Prostate gland (tissue), 2 donors: ENCODE measurements at places on chromosomes 3 and 15. TPM values are rescaled to one million over a fixed set of nuclear protein-coding genes. Genes with fewer than 3 reads are reported as not detected.
A peak's percentile ranks its signal among the peaks of the same experiment; 100 is the strongest.

Gene NAA50
- 111 TPM for total RNA-seq

Gene FBXW12
- total RNA-seq = 0.68 TPM

Gene TM4SF4
- total RNA-seq = not detected

Gene ROPN1B
- total RNA-seq = 2.2 TPM

Gene DLL4
- total RNA-seq = 6.2 TPM

GRCh38 chr15:96043591-96044171, 286.8 kb upstream of the NR2F2 start:
- no peak overlapping the region for H3K27ac ChIP-seq
- H3K36me3 ChIP-seq = no peaks in the 10 kb centered on the region
- H3K4me3 ChIP-seq = no peak overlapping the region
- DNase-seq = no peak
- H3K4me1 ChIP-seq = no peaks in the 10 kb centered on the region

- H3K4me3 ChIP-seq = no peak overlapping the region
- no peaks in the 10 kb centered on the region for H3K36me3 ChIP-seq
- no peak overlapping the region for H3K27ac ChIP-seq
- no peaks in the 10 kb centered on the region for H3K27me3 ChIP-seq
- H3K4me1 ChIP-seq = no peaks in the 10 kb centered on the region
Observed at GRCh38 chr3:154132777-154133375, 11.7 kb downstream of the ARHGEF26 start.

DNA sequence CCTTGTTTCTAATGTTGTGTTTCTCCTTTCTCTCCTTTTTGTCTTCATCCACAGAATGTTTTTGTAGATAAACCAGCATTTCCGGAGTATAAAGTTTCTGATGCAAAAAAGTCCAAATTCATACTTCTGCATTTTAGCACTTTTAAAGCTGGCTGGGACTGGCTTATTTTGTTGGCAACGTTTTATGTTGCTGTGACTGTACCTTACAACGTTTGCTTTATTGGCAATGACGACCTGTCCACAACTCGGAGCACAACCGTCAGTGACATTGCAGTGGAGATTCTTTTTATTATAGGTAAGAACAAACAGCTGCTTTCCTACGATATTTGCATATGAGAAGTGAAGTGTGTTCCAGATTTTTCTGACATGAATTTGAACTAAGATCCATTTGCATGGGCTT, 199.4 kb downstream of the KCNH8 start:
- H3K27ac ChIP-seq = no peak overlapping the region
- no peak overlapping the region for H3K4me3 ChIP-seq
- H3K4me1 ChIP-seq = no peaks in the 10 kb centered on the region
- no peaks in the 10 kb centered on the region for H3K27me3 ChIP-seq
- H3K36me3 ChIP-seq = no peaks in the 10 kb centered on the region

DNA sequence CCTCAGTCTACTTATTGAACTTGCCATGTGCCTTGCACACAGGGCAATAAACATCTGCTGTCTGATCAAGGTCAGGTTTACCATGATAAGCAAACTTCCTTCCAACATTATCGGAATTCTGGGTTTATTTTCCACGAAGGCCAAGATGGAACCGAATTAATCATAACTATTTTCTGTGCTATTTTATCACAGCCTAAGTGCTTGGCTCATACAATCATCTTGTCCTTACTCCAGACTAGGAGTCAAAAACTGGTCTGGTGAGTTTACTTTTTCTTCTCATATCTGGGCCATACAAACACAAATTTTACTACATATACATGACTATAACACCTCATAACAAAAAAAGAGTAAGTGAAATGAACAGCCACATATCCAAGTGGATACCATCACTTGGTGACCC, 2.3 kb downstream of the FBN1 start:
- H3K27ac ChIP-seq = peak overlapping the region; percentile 75
- no peak for DNase-seq
- H3K4me1 ChIP-seq = no peaks in the 10 kb centered on the region
- H3K36me3 ChIP-seq = no peaks in the 10 kb centered on the region
- H3K4me3 ChIP-seq = peak overlapping the region; percentile 63

DNA sequence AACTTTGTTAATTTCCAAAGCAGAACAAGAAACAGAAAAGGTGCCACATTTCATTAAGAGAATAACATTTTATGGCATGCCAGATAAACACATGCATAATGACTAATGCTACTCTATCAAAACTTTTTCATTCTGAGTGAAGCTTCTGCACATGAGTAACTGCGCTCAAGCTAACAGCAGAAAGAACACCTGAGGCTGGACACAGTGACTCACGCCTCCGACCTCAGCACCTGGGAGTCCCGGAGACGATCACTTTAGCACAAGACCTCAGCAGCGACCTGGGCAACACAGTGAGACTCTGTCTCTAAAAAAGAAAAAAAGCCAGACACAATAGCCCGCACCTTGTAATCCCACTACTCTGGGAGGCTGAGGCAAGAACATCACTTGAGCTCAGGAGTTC, 70.6 kb downstream of the ACAP2 start:
- DNase-seq = no peak
- H3K4me3 ChIP-seq = no peak overlapping the region
- no peaks in the 10 kb centered on the region for H3K36me3 ChIP-seq
- no peaks in the 10 kb centered on the region for H3K4me1 ChIP-seq

DNA sequence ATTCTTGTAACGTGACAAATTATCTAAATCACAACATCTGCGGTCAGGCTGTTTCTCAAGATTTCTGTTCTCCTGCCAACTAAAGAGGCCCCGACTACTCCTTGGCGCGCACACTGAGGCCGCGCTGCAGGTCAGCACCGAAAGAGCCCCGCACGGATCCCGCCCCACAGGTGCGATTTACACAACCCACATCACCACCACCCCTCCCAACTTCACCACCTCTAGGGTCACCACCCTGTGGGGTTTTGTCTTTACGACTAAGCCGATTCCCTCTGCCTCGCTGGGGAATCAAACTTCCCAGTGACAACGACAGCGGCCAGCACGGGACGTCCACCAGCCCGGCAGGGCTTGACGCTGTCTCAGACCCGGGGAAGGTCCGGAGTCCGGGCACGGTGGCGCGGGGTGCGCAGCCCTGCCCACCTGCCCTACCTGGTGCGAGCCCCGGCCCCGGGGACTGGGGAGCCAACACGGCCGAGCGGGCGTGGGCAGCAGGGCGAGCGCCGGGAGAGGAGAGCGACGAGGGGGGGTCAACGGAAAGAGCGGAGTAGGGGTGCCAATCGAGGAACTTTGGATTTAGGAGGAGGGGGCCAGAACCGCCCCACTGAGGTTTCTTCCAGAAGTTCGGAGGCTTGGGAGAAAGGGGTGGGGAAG, 764 bp downstream of the UACA start:
- no peaks in the 10 kb centered on the region for H3K4me1 ChIP-seq
- H3K27me3 ChIP-seq = no peaks in the 10 kb centered on the region
- peak; percentile 34 for DNase-seq
- peak overlapping the region; percentile 96 for H3K27ac ChIP-seq

DNA sequence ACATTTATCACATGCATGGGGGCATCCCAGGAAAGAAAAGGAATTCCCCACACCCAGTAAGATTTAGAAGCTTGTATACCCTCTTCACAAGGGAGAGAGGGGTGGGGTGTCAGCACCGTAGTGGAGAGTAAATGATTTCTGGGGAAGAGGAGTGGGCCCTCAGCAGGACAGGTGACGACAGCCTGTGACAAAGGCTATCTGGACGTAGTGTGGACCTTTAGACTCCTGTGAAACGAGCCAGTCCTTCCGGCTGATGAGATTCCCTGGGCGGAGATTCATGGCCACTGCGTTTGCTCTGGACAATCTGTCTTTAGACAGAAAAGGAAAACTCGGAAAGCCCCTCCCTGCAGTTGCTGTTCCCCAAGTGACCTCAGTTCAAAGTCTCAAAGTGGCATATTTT, 1.7 kb upstream of the FAM3D start:
- no peaks in the 10 kb centered on the region for H3K4me1 ChIP-seq
- no peak overlapping the region for H3K4me3 ChIP-seq
- no peak for DNase-seq
- no peaks in the 10 kb centered on the region for H3K27me3 ChIP-seq
- H3K36me3 ChIP-seq = no peaks in the 10 kb centered on the region
- no peak overlapping the region for H3K27ac ChIP-seq

- no peaks in the 10 kb centered on the region for H3K4me1 ChIP-seq
- no peaks in the 10 kb centered on the region for H3K36me3 ChIP-seq
- no peaks in the 10 kb centered on the region for H3K27me3 ChIP-seq
- no peak for DNase-seq
- H3K4me3 ChIP-seq = no peak overlapping the region
Observed at GRCh38 chr15:71333136-71333700, 217.9 kb downstream of the THSD4 start.

GRCh38 chr3:153615863-153616262, 453.8 kb downstream of the RAP2B start:
- H3K27me3 ChIP-seq = no peaks in the 10 kb centered on the region
- no peak overlapping the region for H3K27ac ChIP-seq
- DNase-seq = no peak
- H3K36me3 ChIP-seq = no peaks in the 10 kb centered on the region
